ENCODE measurements at places on chromosomes 2 and 18.
A peak's percentile ranks its signal among the peaks of the same experiment; 100 is the strongest.

GRCh38 chr2:3635171-3635974 is 22.6 kb upstream of the ALLC start:
- DNase-seq: no peak

GRCh38 chr2:14418115-14418514 is 214.4 kb upstream of the LRATD1 start:
- no peak for DNase-seq

- no peak for DNase-seq
Observed at GRCh38 chr2:43081131-43081765, 145.2 kb downstream of the ZFP36L2 start.

GRCh38 chr2:168819829-168820489 is 17.5 kb downstream of the NOSTRIN start:
- DNase-seq: no peak

DNA sequence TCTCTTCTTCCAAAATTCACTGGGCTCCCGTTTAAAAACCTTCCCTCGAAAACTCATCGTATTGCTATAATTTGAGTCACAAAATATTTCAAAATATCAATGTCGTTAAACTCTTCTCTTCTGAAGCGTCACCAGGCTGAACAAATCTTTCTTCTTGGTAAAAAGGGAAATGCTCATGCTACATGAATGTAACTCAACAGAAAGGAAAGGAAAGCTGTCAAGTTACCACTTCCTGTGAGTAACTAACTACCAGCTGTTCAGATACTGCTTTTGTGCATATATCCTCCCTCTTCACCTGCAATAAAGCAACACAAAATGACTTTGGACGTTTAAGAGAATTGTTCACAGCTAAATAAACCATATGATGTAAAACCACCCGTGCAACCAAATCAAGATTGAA is 95.4 kb downstream of the DOCK10 start:
- peak; percentile 77 for DNase-seq

DNA sequence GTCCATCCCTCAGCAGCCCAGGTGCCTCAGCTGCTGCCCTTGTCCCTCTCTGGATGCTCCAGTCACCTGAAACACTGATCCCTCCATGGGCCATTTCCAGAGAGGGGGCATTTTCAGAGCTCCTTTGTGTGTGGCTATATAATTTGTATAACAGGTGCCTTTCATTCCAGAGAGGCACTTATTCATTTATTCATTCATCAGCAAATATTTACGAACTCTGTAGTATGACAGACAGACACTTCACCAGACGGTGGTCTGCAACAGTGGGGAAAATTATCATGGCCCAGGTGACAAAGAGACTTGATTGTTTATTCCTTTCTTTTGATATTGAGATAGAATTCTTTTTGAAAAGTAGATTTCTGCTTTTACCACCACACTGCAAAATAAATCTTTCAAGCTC is 361.7 kb downstream of the TMEM182 start:
- no peak for DNase-seq
